Thoracic aorta (tissue), 2 donors: ENCODE measurements at places on chromosomes 6 and 20. TPM values are rescaled to one million over a fixed set of nuclear protein-coding genes. Genes with fewer than 3 reads are reported as not detected.

DNA sequence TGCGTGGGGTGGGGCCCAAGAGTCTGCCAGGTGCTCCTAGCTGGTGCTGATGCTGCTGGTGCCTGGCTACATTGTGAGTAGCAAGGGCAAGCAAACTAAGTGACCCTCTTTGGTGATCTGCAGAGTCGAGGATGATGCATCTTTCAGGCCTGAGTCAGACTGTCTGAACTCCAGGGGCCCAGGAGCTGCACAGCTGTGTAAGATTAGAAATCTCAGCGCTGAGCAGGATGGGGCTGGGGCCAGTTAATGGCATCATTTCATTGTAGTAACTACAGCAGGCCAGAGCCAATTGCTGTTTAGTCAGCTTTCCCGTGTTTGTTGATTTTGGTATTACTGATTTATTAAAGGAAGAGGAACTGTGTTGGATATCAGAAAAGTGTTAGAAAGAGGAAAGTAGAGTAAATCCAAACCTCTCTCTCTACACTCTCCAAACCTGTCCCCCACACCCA, 365.2 kb downstream of the PAX1 start:
- DNase-seq, result no peak

The BEND6 gene
- total RNA-seq, result 0.27 TPM

DNA sequence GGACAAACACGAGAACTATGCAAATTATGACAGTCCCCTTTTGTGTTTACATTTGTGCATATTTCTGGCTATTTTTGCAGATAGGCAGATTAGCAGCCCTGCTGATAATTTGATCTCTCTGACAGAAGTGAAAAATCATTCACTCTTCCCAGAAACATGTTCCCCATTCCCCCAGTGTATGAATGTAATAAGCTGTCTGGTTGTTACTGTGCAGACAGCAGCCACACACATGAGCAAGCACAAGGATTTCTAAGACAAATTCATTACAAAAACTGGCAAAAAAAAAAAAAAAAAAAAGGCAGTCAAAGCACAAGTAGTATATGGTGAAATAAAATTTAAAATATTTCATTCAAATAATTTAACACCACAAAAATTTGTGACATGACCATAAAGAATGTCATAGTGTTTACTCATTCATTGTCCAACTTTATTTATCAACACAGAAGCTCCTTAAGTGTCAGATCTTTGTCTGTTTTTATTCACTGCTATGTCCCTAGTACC, 95.5 kb upstream of the VGLL2 start:
- no peak for DNase-seq

GRCh38 chr6:89997456-89998445, 103.5 kb downstream of the GJA10 start:
- no peak for DNase-seq

The SCRT2 gene
- total RNA-seq, result not detected

The DXO gene
- total RNA-seq, result 14.1 TPM

GRCh38 chr6:7198833-7199800, 91.4 kb downstream of the RREB1 start:
- no peak for DNase-seq

The CST8 gene
- total RNA-seq, result not detected

DNA sequence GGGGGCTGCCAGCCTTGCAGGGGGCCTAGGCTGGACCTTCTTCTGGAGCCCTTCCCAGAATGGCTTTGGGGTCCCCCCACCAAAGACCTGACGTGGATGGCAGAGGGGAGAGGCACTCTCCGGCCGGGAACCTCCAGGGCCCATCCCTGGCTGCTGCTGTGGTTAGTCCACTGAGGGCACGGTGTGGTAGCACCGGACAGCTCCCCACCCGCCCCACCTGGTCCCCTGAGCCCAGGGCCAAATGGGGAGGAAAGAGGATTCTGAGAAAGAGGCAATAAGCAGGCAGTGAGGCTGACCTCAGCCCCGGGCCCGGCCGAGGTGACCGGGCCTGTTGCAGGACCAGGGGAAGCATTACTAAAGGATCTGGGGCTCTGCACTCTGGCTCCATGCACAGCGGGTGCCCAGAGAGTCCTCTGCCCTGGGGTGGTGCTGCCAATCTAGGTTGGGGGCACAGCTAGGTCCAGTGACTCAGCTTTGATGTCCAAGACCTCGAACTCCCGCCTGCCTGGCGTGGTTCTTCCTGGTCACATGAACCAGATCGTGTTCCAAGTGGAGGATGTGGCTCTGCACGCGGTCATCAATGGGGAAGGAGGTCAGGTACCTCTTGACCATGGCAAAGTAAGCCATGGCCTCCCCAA, 2.2 kb downstream of the CENPB start:
- DNase-seq, result no peak

DNA sequence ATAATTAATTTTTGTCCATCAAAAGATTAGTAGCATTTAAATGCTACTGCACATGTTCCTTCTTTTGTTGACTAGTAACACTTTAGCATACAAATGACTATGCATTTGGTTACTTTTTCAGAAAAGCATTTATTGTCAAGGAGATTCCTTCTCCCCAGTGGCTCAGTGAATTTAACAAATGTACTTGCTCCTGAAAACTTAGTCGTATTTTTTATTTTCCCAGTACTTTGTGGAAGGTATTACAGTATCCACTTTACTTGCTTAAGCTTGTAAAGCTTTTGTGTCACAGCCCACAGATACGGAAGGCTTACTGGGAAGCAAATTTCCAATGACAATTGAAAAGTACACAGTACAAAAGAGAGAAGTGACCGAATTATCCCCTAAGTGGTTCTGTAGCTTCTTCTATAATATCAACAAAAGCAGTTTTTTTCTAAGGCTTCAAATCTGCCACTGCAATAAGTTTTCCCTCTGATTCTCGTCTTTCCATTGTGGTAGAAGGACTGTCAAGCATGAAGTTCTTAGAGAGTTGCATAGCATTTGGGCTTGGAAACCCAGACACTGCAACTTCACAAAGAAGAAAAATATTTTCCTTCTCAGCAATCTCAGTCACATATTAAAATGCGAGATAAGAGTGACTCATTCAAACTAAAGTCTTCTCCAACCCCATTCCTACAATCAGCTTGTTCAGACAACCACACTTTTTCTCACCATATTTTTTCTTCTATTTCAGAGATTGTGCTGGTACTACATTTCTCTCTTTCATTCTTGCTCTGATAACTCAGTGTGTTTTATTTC, 431.2 kb downstream of the GRIK2 start:
- DNase-seq, result no peak

DNA sequence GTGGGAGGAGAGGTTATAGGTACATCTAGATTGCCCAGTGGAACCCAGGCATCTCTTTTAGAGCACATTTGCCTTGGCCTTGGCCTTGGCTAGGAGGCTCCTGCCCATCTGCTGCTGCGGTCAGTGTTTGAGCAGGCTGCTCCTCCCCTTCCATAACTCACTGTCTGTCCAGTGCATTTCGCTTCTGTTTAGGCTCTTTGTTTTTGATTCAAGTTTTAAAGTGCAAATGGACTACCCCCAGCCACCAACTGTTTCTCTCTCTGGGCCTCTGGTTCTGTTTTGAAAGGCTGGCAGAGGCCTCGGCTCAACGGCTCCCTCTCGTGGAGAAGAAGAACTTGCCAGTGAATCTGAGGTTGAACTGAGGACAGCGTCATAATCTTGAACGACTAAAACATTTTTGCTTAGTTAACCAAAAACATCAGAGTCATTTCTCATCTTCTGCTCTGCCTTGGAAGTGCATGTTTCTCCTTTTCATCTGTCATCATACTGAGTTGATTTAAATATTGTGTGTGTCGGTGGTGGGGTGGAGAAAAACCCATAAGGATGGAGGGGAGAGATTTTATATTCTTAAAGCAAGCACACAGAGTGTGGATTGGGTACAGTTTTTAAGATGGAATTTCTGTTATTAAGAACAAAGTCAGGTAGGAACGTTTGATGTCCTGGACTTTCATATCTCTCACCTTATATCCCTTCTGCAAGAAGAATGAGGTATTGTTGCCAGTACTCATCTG, 171.4 kb downstream of the DTNBP1 start:
- no peak for DNase-seq

GRCh38 chr20:21781446-21782075, 76.1 kb downstream of the PAX1 start:
- DNase-seq, result no peak

GRCh38 chr6:37483917-37484785, 15.5 kb downstream of the CCDC167 start:
- no peak for DNase-seq

DNA sequence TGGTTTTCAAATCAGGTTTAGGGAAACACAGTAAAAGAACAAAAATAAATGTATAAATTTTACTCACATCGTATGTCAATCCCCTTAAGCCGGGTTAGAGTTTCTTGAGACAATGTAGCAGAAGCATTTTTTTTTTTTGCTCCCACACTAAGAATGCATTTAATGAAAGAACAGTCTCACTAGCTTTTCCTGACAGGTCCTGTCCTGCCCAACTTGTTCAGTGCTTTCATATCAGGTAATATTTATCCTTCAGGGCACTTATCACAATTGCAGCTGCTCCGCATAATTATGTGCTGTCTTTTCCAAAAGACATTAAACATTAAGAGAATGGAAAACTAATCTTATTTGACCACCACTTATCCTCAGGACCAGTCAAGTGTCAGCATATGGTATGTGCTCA, 632.0 kb downstream of the HTR1B start:
- DNase-seq, result no peak

GRCh38 chr20:25081065-25081729, 744 bp downstream of the VSX1 start:
- DNase-seq, result no peak
